Umbilical cord (tissue), 2 donors: ENCODE measurements at places on chromosomes 5 and 9.

DNA sequence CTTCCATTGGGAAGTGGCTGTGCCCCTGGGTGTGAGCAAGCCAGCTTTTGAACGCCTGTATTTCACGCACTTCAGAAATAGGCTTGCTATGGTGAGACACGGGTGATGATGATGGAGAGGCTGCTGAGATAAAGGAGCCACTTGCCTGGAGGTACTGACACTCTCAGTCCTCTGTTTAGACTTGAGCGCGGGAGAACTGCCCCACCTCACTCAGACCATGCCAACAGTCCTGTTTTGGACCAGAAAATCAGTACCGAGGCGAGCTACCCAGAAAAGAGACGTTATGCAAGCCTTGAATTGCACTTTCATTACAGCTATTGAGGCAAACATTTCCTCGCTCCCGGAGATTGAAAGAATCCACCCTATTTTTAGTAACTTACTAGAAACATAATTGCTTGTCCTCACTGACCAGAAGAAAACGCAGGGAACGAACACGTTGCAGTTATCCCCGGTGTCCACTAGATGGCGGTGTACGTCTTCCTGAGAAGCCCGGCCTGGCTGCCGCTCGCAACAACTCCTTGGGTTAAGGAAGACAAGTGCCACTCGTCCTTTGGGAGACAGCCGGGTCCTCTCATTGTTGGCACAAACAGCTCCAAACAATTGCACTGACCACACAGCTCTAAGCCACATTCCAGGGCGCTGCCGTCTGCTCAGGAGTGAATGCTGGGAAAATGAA lies 142.4 kb downstream of the PSAT1 start:
- peak; percentile 88 for DNase-seq

GRCh38 chr9:86856259-86856658 lies 91.0 kb downstream of the GAS1 start:
- DNase-seq = no peak

DNA sequence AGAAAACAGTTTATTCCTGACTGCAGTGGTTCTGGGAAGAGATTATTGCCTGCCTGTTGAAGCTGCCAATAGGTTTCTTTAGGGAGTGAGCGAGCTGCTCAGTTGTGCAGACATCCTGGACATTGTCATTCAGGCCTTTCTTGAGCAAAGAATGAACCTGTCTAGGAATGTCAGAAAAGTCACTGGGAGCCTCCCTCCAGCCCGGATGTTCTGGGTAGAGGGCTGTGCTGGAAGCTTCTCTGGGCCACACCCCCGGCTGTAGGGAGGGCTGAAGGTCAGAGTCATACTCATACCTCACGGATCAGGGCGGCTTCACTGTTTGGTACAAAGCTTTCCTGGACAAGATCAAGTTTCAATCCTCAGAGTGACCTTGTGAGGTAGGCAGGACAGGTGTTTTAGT lies 33.4 kb upstream of the TBC1D2 start:
- no peak for DNase-seq

DNA sequence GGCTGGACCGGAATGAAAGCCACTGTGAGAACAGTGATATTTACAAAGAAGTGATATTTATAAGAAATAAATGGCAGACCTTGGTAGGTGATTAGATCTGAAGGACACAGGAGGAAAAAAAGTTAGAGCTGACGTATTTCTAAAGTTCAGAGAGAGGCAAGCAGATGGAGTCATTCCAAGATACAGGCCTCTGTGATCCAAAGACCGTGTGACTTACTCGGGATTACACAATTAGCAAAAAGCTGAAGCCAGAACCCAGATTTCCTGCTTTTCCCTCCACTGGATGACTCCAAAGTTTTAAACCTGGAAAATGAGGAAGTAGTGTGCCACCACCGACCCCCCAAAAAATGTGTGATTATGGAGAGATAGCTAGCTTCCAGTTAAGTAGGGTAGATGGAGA lies 3.1 kb upstream of the DOCK8 start:
- no peak for DNase-seq

DNA sequence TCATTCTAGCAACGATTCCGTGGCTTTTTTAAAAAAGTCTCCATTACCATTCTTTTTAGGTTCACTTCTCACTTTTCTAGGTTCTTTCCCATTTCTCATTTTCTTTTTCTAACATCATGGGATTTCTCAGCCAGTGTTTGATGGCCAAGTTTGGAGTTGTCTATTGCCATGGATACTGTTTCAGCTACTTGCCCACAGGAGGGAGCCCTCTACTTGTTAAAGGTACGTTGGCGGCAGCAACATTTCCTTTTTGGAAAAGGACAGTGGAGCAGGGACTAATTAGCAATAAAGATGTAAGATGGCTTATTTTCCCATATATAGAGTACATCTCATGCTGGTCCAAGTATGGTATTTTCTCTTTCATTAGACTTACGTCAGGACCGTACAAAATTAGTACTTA lies 2257.5 kb upstream of the C9orf72 start:
- DNase-seq = peak; percentile 55

GRCh38 chr9:97531888-97532376 lies 30.5 kb downstream of the TMOD1 start:
- DNase-seq = no peak

DNA sequence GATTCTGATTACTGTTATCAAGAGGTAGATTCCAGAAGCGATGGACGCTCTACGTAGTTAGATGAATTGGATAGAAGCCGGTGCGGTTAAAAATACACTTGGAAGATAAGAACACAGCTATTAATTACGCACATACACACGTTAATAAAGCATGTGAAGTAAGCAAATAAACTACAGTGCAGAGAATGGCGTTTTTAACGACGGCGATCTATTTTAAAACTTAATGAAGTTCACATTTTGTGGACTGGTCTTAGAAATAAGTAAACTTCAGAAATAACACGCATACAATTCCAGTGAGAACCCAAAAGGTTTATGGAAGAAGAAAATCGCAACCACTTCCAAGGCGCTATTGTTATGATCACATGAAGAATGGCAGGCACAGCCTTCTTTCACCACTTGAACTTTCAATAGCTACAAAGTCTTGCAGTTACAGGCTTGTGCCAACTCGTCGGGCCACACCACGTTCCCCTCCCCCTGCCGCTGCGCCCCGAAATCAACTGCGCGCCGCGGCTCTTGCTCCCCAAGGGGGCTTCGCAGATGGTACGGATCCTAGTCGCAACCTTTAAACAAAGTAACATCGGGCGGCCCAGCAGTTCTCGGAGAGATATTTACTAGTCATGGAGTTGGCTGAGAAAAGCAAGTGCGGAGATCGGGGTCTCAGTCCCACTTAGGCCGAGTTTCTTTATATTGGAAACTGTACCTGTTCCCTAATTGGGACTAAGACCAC lies 866 bp upstream of the SEMA6A start:
- DNase-seq = peak; percentile 47
